GM13976 (cell line): ENCODE measurements at places on chromosomes 4 and X.

DNA sequence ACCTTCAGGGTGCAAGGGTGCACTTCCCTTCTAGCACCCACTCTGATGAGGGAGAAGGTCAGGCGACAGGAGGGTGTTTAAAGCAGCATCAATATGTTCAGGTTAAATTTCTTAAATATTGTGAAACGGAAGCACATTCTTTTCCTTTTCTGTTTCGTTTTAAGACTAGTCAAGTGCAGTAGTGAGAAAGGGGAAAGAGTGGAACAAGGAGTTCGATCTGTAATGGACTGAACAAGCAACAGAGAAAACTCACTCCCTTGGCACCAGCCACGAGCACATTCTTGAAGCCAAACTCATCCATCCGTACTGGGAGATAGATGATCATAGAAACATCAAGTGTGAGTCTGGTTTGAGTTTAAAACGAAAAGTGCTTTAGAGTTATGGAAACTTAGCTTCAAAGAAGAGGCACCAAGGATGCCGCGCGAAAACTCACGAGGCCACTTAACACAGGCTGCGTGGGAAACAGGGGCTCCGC is 815 bp downstream of the FAM53A start:
- no peak for DNase-seq

- no peak for DNase-seq
Observed at GRCh38 chrX:108018656-108019381, 26.0 kb upstream of the VSIG1 start.

GRCh38 chr4:79207281-79207680 is 118.6 kb downstream of the NAA11 start:
- no peak for DNase-seq

DNA sequence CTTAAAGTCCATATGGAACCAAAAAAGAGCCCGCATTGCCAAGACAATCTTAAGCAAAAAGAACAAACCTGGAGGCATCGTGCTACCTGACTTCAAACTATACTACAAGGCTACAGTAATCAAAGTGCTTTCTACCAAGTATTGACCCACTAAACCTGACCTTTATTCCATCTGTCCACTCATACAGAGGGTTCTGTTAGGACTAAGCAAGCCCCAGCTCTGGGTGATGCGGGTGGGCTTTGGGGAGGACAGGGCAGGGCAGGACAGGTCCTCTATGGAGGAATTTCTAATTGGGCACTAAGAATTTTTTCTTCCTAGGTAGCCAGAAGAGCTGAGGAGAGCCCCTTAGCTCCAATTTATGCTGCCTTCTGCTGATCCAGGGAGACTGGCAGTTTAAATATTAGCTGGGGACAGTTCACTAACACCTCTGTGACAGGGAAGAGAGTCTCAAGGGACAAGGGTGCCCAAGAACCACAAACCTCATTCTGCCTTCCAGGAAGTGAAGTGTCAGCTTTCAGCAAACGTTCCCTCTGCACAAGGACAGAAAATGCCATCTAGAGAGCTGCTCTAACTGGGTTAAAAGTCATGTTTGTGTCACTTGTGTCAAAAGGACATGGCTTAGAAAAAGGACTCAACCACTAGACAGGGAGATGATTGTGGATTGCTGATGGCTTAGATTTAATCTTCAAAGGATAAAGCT is 143.2 kb downstream of the KIT start:
- no peak for DNase-seq

- DNase-seq: no peak
Observed at GRCh38 chrX:124028182-124028581, 66.7 kb downstream of the STAG2 start.

- DNase-seq: no peak
Observed at GRCh38 chr4:84826681-84827080, 139.8 kb downstream of the WDFY3 start.

DNA sequence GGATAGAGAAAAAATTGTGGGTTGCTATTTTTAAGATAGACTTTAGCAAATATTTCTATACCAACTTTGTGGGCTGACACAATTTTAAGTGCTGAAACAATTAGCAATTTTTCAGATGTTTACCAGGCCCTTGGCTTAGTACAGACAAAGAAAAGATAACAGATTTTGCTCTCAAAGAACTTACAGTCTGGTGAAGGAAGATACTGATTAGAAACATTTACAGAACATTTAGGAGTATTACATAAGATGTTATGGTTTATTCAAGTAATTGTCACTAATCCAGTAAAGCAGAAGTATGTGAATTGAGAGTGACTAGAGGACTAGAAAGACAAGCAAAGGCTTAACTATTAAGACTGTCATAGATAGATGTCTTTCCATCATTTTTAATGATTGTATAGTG is 35.3 kb upstream of the NDUFC1 start:
- no peak for DNase-seq

- DNase-seq: no peak
Observed at GRCh38 chr4:123568936-123569335, 172.3 kb downstream of the SPRY1 start.

DNA sequence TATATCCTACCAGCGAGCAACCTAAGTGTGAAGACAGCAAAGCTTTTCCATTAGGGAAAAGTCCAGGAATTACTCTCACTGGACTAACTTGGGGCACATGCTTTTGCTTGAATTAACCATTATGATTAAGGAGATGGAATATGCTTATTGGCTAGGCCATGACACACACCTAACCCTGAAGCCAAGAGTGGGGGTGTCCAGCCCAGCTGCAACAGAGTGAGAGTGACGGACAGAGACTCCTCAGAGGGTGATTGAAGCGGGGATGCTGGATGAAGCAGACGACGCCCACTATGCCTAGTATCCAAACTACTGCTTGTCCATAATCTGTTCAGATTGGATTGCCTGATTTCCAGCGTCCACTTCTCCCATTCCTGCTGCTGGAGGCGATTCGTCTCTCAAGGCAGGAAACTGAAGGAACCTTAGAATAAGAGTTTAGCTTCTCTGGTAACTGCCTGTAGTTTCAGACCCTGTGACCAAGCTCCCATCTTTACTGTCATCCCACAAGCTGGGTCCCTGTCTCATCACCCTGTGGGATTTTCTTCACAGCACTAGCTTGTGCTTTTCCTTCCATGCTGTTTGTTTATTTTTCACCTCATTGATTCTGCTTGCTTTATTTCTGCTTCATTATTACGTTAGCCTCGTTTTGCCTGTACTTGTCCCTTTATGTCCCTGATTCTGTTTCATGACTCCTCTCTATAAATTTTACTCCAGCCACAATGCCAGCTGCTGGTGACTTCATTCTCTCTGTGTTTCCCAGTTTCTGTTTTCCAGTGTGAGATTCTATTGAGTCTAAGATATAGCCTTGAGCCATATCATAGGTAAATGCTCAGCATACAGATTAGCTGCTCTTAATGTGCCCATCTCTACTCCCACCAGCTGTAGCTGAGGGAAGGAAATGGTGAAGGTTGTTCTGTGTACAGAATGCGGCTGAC is 19.0 kb downstream of the FAM47E start:
- no peak for DNase-seq
